ENCODE measurements at places on chromosomes 13 and 19.

DNA sequence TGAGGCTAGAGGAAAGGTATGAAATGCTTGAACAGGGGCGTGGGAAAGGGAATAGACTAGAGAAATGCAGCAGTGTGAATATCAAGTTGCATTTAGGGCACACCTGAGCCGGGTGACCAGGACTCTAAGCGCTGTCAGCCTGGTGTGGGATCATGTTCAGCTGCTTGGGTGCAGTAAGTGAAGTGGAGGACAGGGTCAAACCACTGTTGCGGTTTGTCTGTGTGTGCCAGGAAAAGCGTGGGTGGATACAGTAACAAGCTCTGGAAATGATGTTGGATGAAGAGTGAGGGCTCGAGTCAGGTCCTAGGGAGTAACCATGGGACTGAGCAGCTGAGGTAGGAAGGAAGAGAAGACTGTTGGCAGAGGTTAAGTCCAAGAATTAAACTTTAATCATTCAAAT lies 15.8 kb downstream of the DGKH start:
- DNase-seq = no peak

- no peak for DNase-seq
Observed at GRCh38 chr19:53657778-53658177, 26.0 kb downstream of the DPRX start.

- no peak for DNase-seq
Observed at GRCh38 chr13:52804202-52804641, 44.2 kb downstream of the PCDH8 start.

DNA sequence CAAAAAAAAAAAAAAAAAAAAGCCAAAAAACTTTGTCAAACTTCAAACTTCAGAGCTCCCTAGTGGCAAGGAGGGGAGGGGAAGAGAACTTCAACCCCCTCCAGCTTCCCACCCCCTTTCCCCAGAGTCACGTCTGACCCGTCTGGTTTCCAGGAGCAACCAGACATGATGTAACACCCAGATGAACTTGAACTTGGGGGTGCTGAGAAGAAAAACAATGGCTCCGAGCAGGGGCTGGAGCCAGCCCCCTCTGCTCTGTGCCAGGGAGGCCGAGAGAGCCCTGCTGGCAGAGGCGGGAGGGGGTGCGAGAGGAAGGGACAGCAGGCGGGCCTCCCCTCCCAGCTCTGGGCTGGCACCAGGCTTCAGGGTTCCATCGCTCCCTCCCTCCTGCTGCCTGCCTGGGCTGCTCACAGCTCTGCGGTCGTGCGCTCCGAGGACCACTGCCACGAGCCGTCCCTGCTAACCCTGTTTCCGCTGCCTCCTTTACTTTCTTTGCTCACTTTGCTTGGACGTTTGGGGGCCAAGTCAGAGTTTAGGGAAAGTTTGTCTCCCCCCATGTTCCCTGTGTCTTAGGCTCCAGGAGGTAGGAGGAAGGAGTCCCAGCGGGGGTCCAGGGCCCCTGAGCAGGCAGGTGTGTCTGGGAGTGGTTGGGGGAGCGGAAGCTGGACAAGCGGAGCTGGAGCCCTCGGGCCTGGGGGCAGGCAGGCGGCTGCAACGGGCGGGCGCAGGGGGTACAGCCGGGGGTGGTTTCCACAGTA lies 11.1 kb downstream of the LYL1 start:
- DNase-seq = no peak

- no peak for DNase-seq
Observed at GRCh38 chr19:32129141-32129540, 216.3 kb upstream of the ZNF507 start.

DNA sequence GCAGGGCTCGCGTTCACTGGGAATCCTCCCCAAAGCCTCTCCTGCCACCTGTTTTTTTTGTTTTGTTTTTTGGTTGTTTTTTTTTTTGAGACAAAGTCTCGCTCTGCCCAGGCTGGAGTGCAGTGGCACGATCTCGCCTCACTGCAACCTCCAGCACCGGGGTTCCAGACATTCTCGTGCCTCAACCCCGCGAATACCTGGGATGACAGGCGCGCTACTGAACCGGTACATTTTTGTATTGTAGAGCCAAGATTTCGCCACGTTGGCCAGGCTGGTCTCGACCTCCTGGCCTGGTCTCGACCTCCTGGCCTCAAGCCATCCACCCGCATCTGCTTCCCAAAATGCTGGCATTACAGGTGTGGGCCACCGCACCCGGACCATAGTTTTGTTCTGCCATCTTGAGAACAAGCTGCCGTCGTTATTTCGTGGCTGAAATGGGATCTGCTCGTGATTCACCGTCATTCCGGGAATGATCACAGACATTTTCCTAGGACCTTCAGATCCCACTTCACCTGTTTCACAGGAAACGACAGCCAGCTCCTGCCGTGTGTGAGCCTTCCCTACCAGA lies 46.8 kb downstream of the OXGR1 start:
- no peak for DNase-seq

GRCh38 chr13:98445340-98446233 lies 131.3 kb downstream of the STK24 start:
- peak; percentile 65 for DNase-seq

DNA sequence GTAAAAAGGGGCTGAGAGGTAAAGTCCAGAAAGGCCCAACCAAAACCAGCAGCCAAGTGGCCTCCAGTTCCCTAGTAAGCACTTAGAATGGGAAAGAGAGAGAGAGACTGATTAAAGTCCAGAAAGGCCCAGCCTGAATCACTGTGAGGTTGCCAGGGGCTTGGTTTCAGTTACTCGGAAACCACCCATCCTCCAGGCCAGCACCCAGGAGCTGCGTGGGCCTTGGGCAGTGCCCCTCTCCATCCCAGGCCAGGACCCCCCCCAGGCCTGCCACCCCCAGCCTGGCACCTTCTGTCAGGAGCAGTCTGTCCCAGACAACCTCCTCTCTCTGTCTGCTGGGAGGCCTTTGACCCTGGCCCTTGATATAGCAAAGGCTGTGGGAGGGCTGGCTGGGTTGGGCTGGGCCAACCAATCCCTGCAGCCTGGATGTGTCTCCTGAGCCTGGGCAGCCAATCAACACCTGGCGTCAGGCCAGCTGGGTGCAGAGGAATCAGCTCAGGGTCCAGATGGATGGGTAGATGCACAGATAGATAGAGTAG lies at the start of gene CYP4F2:
TSS of gene CYP4F2 (minus strand) at position 337 of the 539 bp plus-strand sequence. CDS start 463 bp downstream, outside the sequence.
- no peak for DNase-seq

GRCh38 chr19:4717191-4717965 lies 6.3 kb downstream of the DPP9 start:
- DNase-seq = no peak

DNA sequence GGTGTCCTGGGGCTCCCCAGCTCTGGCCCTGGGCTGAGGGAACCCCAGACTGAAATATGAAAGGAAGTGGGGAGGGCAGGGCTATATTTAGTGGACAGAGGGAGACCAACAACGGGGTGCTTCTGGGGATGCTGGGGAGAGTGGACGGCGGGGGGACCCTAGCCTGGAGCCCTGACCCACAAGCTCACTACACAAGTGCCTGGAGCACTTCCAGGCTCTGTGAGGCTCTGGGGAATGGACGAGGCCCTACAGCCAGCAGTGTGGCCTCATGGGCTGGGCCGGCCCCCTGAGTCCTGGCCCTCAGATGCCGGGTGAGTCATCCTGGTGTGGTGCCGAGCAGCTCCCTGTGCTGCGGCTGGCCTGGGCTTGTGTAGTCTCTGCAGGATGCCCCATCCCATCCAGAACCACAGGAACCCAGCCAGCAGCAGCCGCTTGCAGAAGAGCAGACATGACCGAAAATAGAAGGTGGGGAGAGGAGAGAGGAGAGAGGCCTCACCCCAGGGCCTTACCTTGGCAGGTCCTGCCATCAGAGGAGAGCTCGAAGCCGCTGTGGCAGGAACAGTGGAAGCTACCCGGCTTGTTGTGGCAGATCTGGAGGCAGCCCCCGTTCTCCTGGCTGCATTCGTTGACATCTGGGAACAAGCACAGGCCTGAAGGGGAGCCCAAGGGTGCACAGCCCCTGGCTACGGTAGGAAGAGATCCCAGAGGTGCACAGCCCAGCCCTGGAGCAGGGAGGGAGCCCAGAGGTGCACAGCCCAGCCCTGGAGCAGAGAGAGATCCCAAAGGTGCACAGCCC lies 26.1 kb downstream of the GAS6 start:
- no peak for DNase-seq

- no peak for DNase-seq
Observed at GRCh38 chr13:23748109-23748990, 140.8 kb downstream of the MIPEP start.

GRCh38 chr19:48442116-48443035 lies 3.4 kb upstream of the GRWD1 start:
- no peak for DNase-seq

DNA sequence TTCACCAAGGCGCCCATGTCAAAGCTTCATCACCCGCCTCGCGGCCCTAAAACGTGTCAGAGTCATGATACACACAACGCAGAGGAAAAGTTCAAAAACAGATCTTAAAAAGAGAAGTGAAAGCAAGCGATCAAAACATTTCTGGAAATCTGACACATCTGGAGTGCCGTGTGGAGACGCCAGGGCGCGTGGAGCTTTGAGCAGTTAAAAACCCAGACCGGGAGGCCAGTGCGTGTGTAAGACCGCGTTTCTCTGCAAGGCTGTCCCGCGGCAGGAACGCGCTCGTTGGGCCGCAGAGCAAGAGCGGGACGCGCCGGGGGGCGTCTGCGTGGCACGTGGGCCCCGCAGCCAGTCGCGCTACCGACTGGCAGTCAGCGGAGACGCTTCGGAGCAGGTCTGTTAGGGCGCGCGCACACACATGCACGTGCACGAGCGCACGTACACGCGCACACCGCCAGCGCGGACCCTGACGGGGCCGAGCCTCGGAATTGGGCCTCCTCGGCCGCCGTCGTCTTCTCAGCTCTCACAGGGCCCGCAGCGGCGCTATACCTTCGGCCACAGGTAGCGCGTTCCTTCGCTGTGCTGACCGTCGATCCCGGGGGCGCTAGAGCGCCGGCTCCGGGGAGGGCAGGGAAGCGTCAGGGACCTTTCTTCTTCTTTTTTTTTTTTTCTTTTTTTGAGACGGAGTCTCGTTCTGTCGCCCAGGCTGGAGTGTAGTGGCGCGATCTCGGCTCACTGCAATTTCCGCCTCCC lies 35.8 kb downstream of the RNF6 start:
- DNase-seq = peak; percentile 75

GRCh38 chr13:28464861-28465460 lies 30.0 kb downstream of the FLT1 start:
- no peak for DNase-seq

DNA sequence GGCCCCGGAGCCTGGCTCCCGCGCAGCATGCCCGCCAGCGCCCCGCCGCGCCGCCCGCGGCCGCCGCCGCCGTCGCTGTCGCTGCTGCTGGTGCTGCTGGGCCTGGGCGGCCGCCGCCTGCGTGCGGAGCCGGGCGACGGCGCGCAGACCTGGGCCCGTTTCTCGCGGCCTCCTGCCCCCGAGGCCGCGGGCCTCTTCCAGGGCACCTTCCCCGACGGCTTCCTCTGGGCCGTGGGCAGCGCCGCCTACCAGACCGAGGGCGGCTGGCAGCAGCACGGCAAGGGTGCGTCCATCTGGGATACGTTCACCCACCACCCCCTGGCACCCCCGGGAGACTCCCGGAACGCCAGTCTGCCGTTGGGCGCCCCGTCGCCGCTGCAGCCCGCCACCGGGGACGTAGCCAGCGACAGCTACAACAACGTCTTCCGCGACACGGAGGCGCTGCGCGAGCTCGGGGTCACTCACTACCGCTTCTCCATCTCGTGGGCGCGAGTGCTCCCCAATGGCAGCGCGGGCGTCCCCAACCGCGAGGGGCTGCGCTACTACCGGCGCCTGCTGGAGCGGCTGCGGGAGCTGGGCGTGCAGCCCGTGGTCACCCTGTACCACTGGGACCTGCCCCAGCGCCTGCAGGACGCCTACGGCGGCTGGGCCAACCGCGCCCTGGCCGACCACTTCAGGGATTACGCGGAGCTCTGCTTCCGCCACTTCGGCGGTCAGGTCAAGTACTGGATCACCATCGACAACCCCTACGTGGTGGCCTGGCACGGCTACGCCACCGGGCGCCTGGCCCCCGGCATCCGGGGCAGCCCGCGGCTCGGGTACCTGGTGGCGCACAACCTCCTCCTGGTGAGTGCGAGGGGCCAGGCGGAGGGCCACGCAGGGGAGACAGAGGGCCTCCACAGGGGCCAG lies at the start of gene KL:
TSS of gene KL (plus strand) at position 10 of the 909 bp plus-strand sequence. CDS start at position 28, 18 bp downstream.
- DNase-seq = no peak

DNA sequence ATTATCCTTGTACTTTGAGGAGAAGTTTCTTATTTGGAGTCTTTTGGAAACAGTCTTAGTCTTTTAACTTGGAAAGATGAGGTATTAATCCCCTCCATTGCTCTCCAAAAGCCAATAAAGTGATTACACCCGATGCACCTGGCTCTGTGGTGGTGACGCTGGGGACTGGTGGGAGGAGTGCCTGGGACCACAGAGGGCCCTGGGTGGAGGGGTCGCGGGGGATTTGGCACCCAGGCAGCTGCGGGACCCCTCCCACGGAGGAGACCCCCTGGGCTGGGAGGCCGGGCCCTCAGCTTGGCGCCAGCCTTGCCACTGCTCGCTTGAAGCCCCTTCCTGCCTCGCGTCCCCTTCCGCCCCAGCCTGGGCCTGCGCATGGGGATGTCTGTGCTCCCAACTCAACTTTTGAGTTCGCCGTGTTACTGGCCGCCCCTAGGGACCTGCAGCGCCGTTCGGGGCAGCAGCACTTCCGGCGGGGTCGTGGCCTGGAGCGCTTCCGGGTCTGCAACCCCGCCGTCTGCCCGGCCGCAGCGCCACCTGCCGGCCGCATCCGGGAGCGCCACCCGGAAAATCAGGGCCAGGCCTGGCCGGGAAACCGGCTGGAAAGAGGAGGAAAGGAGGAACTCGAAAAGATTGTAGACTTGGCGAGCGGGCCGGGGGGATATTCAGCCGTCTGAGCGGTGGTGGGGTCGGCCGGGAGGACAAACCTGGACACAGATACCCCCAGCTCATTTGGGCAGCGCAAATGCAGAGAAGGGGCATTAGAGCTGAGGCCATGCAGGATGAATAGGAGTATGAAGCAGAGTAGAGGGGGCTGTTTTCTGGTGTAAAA lies 8.4 kb downstream of the PEAK3 start:
- DNase-seq = peak; percentile 59

DNA sequence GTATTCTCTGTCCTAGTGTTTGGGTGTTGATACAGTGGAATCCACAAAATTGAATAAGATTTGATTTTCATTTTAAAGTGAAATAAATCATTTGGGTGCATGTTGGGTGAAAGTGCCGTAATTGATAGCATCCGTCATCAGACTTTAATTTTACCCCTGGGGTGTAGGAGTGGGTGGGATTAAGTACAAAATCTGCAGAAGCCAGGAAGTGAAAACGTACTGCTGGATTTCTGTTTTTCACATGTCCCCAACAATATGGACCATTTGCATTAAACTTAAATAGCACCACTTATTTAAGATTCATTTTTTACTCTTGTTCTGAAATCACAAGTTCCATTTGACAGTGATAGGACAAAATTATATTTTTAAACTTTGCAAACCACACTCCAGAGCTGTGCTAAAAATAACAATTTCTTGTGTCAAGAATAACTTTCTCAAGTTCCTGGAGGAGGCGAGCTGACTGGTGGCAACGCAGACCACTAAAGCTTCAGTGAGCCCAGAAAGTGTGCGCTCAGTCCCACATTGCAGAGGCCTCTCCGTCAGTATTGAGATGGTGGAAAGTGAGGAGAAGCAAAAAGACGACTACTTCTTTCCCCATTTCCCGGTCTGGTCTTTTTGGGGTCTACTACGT lies 71.3 kb downstream of the ARHGEF7 start:
- no peak for DNase-seq

- DNase-seq = no peak
Observed at GRCh38 chr13:77565635-77566034, 30.1 kb downstream of the SCEL start.
